Activated T-cell treated with anti-CD3 and anti-CD28 coated beads for 4 hours (primary cell): ENCODE measurements at places on chromosomes 11 and 22.

- DNase-seq, result no peak
Measured at GRCh38 chr11:84722583-84723108, 904.5 kb downstream of the DLG2 start.

- no peak for DNase-seq
Measured at GRCh38 chr22:48907591-48907990, 920.1 kb downstream of the BRD1 start.

- DNase-seq, result no peak
Measured at GRCh38 chr22:19868773-19869471, 14.2 kb upstream of the GNB1L start.

DNA sequence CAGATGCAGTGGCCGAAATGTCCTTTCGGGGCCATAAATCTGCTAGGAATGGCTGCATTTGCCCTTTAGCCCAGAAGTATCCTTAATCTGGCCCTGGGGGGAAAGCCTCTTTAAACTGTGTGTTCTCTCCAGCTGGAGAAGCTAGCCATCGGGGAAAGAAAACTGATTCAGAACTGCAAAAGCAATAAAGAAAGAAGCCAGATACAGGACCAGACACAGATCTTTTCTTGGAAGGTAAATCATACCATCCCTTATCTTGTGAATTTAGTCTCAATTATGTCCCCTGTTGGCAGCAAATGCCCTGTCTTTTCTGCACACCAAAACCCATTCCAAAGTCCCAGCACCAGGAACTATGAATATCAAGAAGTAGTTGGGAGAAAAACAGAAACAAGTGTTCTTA, 25.6 kb downstream of the PC start:
- no peak for DNase-seq

DNA sequence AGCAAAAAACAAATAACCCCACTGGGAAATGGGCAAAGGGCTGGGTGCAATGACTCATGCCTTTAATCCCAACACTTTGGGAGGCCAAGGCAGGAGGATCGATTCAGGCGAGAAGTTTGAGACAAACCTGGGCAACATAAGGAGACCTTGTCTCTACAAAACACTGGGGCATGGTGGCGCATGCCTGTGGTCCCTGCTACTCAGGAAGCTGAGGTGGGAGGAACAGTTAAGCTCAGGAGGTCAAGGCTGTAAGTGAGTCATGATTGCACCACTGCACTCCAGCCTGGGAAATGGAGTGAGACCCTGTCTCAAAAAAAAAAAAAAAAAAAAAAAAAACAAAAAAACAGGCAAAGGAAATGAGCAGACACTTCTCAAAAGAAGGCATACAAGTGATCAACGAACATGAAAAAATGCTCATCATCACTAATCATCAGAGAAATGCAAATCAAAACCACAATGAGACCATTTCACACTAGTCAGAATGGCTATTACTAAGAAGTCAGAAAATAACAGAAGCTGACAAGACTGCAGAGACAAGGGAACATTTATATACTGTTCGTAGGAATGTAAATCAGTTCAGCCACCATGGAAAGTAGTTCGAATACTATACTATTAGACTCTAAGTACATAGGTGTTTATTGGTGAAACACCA, 48.2 kb upstream of the SMCO4 start:
- no peak for DNase-seq

GRCh38 chr22:44075670-44076069, 51.6 kb downstream of the PARVB start:
- no peak for DNase-seq

DNA sequence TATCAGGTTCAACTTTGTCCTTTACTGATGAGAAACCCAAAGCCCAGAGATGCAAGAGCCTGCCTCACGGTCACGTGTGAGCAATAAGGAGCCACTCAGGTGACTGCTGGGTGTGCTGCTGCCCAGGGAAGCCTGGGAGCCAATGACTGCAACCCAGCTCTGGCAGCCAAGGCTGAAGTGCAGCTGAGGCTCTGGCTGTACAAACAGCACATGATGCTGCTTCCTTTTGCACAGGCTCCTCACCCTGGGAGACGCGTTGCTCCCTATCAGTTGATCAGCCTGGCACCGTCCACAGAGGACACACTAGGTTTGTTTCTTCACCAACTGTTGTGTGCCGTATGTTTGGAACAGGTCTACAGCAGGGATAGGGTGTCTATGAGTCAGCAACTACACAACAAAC, 168.7 kb downstream of the EFCAB6 start:
- DNase-seq, result no peak

- no peak for DNase-seq
Measured at GRCh38 chr22:40567626-40568328, 68.7 kb downstream of the MRTFA start.

- peak; percentile 35 for DNase-seq
Measured at GRCh38 chr11:68584097-68584496, 100.2 kb upstream of the GAL start.

- DNase-seq, result no peak
Measured at GRCh38 chr11:113240790-113241635, 73.4 kb upstream of the TTC12 start.

DNA sequence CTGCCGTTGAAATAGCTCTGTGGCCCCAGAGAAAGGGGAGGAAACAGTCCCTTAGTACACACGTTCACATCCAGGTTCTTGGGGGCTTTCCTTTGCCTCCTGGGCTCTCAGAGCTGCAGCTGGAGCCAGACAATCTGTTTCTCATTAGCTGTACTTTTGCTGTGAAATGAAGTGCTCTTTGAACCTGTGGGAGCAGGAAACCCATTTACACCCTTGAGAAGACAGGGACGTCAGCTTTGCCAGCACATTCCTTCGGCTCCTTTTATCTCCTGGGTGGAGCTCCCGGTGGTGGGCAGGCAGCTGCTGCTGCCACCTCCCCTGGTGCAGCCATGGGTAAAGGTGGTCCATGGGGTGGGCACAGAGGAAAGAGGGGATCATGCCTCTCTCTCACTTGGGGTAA, 80.6 kb upstream of the TIMP3 start:
- DNase-seq, result no peak

- no peak for DNase-seq
Measured at GRCh38 chr11:122159173-122159721, 43.2 kb upstream of the BLID start.

GRCh38 chr11:47848700-47849155, 578 bp upstream of the NUP160 start:
- DNase-seq, result no peak

- no peak for DNase-seq
Measured at GRCh38 chr22:23812378-23812777, 25.6 kb downstream of the SMARCB1 start.

- no peak for DNase-seq
Measured at GRCh38 chr22:33917744-33918406, 2.4 kb downstream of the LARGE1 start.

DNA sequence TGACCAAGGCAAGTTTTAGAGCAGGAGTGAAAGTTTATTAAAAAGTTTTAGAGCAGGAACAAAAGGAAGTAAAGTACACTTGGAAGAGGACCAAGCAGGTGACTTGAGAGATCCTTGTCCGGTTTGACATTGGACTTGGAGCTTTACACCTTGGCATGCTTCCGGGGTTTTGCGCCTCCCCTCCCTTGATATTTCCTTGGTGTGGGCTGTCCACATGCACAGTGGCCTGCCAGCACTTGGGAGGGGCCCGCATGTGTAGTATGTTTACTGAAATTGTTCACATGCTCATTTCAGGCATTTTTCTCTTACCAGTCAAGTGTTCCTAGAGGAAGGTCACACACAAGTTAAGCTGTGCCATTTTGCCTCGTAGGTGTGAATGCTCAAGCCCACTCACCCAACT, 19.0 kb upstream of the THRSP start:
- no peak for DNase-seq

DNA sequence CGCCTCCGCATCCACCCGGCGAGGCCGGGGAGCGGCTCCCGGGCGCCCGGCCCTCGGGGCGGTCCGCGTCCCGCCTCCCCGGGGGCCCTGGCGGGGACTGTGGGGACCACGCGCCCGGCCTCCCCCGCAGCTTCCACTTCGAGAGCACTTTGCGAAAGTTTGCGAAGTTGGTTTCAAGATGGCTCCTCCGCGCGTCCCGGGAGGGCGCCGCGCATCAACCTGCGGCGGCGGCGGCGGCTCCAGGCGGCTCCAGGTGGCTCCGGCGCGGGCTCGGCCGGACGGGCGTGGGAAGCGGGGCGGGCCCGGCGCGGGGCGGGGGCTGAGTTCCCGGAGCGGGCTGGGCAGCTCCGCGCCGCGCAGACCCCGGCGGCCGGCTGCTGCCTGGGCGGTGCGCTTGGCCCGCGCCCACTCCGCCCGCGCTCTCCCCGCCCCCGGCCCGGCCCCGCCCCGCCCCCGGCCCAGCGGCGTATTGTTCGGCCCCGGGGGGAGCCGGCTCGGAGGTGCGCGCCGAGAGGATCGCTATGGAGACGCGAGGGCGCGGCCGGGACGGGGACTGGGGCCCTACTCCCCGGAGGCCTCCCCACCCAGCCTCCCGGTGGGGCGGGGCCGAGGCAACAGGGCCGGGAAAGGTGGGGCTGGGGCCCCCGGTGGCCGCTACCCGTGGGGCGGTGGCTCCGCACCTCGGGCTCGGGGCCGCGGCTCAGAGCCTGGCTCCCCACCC, at the start of gene CELSR1:
Gene CELSR1 (minus strand): TSS at position 396 of the 721 bp plus-strand sequence. CDS start 450 bp downstream, outside the sequence.
- peak; percentile 1 for DNase-seq

DNA sequence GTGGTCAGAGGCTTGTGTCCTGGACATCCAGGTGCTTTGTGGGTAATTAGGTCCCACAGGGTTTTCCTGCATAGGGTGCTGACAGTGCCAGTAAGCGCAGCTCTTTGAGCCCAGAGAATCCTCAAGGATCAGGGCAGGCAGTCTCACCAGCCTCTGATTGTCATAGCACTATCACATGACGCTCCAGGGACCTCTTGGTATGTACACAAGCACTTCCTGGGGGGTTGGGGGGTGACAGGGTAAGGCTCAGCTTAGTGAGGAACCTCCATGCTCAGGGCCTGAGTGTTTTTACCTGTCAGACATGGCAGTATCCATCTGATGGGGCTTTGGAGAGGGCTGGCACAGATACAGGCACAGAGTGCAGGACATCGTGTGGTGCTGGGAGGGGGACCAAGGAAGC, 27.9 kb upstream of the SUSD2 start:
- no peak for DNase-seq

DNA sequence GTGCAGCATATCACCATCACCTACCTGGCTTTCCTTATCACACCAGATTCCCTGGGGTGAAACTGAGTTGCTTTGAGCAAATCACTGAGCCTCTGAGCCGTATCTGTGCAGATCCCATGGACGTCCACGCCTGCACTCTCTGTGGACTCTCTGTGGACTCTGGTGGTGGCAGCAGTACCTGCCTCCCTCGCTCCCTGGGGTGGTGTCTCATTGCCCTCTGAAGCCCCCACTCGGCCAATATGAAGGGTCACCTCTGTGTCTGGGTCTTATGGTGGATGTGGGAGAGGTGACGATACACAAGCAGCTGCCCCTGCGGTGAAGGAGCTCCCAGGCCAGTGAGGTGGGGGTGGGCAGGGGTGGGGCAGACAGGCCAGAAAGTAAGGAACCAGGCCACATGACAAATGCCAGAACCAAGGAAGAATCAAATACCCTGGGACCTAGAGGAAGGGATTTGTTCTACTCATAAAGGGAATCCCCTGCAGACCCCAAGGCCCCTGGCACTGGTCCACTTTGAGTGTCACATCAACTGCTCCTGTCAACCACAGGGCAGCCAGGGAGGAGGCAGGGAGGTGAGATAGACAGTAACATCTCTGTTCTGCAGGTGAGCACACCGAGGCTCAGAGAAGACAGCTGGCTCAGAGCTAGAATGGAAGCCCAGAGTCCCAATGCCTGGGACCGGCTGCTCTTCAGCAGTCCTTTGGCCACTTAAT, 9.2 kb upstream of the CHST1 start:
- no peak for DNase-seq

DNA sequence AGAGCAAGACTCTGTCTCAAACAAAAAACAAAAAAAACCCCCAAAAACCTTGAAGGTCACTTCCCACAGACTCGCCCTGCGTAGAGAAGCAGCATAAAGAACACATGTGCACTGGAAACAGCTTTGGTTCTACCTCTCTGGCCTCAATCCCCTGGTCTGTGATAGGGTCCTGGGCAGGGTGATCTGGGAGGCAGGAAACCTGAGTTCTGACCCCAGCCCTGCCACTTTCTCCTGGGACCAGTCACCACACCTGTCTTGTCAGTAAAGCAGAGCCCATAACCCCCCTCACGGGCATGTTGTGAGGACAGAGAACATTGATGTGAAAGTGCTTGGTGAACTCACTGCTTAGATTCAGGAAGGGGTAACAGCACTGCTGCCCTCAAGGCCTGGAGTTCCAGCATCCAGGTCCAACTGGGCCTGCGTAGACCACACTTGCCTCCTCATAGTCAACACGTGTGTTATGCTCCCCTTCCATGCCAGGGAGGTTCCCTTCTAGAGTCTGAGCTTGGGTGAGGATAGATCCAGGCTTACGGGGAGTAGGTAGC, 11.4 kb downstream of the UCP2 start:
- no peak for DNase-seq
